Lung (tissue), 17 donors: ENCODE measurements at places on chromosomes 11 and 22. TPM values are rescaled to one million over a fixed set of nuclear protein-coding genes. Genes with fewer than 3 reads are reported as not detected.
A peak's percentile ranks its signal among the peaks of the same experiment; 100 is the strongest.

Gene ZP1
- total RNA-seq: not detected

- H3K27me3 ChIP-seq: no peaks in the 10 kb centered on the region
- DNase-seq: no peak
- H3K27ac ChIP-seq: no peak overlapping the region
- H3K4me1 ChIP-seq: no peaks in the 10 kb centered on the region
- no peak overlapping the region for H3K4me3 ChIP-seq
Measured at GRCh38 chr11:12459374-12459773, 82.0 kb downstream of the PARVA start.

Gene APOBEC3B
- 4.5 TPM for total RNA-seq

DNA sequence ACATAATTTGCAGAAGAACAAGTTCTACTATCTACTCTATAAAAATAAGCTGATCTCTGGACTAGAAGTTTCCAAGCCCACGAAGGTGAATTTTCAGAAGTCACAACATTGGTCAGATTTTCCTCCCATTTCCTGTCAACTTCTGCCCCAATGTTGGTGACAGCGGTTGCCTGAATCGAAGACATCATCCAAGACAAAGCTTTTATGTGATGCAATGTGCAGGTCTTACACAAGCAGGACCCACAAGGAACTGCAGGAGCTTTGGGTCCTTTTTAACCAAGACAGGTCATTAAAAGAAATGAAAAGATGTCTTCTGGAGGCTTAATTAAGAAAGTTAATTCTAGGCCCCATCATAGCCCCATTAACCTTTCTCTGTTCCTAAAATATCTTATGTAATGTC, 125.6 kb upstream of the BLID start:
- no peaks in the 10 kb centered on the region for H3K27me3 ChIP-seq
- DNase-seq: no peak
- no peaks in the 10 kb centered on the region for H3K36me3 ChIP-seq
- no peak overlapping the region for H3K4me3 ChIP-seq
- no peaks in the 10 kb centered on the region for H3K4me1 ChIP-seq

GRCh38 chr22:35514366-35514765, 26.3 kb upstream of the RASD2 start:
- no peaks in the 10 kb centered on the region for H3K36me3 ChIP-seq
- H3K4me3 ChIP-seq: no peak overlapping the region
- H3K27ac ChIP-seq: no peak overlapping the region
- no peaks in the 10 kb centered on the region for H3K27me3 ChIP-seq

DNA sequence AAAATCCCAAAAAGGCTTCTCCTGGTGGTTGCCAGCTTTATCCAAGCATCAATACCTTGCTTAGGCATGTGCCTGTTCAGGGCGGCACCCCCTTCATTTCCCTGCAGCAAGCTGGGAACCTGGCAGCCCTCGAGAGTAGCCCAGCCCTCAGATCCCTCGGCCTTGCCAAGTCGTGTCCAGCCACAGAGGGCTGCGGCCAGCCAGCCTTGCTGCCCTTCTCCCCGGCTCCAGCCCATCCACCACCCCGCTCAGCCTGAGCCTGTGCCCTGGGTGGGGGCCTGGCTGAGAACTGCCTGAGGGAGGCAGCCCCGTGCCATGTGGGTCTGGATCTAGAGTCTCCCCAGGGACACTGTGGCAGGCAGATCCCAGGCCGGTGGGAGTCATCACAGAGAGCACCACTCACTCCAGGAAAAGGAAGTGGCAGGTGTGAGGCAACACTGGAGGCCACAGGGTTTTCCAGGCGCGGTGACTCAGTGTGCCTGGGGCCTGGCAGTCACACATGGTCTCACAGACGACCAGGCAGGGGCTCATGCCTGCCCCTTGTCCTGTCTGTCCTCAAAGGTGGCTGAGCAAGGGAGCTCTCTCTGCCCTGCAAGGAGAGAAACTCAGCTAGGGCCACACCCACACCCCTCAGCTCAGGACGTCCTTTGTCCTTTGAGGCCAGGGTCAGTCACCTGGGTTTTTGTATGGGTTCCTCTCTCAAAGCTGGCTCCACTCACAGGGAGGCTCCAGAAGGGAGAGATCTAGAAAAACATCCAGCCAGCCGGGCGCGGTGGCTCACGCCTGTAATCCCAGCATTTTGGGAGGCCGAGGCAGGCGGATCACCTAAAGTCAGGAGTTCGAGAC, 12.2 kb upstream of the CDC42BPG start:
- peaks cover 14% of the 10 kb centered on the region for H3K4me1 ChIP-seq
- peak overlapping the region; percentile 90 for H3K27ac ChIP-seq
- DNase-seq: no peak

- H3K4me1 ChIP-seq: peaks cover 9% of the 10 kb centered on the region
- peaks cover 4% of the 10 kb centered on the region for H3K36me3 ChIP-seq
- DNase-seq: peak; percentile 79
- peak overlapping the region; percentile 92 for H3K27ac ChIP-seq
- H3K27me3 ChIP-seq: no peaks in the 10 kb centered on the region
Measured at GRCh38 chr11:12674936-12675696, 895 bp downstream of the TEAD1 start.

Gene GNG3
- 0.40 TPM for total RNA-seq

DNA sequence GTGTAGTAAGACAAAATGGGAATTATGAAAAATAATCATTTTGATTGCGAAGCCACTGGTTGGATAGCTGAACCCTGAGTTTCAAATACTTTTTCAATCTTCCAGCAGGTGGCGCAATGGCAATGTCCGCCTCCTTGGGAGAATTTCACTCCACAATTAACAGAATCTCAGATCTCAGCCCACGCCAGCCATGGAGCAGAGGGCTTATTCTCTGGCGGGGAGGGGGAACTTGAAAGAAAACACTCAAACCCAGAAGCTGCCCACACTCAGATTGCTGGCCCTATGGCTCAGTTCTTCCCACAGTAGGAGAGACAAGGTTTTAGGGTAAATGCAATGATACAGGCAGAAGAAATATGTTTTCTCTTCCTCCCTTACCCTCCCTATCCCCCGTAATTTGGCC, 38.7 kb upstream of the RCN1 start:
- no peaks in the 10 kb centered on the region for H3K4me1 ChIP-seq
- H3K27me3 ChIP-seq: no peaks in the 10 kb centered on the region
- H3K4me3 ChIP-seq: no peak overlapping the region
- H3K36me3 ChIP-seq: no peaks in the 10 kb centered on the region
- no peak overlapping the region for H3K27ac ChIP-seq
- DNase-seq: peak; percentile 56

Gene PRR33
- total RNA-seq: not detected

- H3K4me1 ChIP-seq: no peaks in the 10 kb centered on the region
- no peak overlapping the region for H3K27ac ChIP-seq
- H3K4me3 ChIP-seq: no peak overlapping the region
- DNase-seq: no peak
- no peaks in the 10 kb centered on the region for H3K36me3 ChIP-seq
- H3K27me3 ChIP-seq: peaks cover 4% of the 10 kb centered on the region
Measured at GRCh38 chr11:112471731-112472130, 211.1 kb upstream of the PLET1 start.

DNA sequence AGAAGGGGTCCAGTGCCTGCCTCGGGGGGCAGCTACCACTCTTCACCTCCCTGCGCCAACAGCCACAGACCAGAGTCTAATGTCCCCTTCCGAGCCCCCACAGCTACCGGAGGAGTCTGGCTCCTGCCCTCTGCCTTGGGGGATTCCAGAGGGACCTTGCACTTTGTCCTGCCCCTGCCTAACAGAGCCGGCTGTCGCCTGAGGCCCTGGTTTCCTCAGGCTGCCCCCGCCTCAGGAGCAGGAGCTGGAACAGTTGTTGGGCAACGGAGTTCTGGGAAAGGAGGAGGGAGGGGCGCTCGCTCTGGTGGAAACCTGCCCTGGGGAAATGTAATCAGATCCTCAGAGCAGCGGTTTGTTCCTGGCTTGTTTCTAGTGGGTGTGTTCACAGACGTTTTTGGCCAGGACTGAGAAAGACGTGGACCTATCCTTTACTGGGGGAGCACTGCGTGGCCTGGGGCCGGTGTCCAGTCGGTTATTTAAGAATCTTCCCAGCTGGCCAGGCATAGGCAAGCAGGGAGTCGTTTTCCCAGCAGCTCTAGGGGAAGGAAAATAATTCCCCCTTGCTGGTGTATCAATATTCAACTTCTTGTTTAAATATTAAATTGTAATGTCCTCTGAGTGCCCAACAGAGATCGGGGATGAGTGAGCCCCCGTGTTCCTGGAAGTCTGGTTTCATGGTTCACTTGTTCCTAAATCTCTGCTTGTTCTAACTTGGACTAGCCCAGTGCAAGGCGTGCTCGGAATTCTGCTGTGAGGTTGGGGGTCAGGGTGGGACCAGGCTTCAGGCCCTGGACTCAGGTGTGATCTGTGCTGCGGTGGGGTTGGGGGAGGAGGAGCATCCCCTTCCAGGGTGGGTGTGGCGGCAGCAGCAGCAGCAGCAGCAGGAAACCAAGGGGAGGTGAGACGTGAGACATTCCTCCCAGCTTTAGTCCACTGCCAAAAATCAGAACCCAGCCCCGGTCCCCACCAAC, 32.1 kb downstream of the A4GALT start:
- H3K4me3 ChIP-seq: no peak overlapping the region
- peak; percentile 93 for DNase-seq
- H3K36me3 ChIP-seq: peaks cover 9% of the 10 kb centered on the region
- no peaks in the 10 kb centered on the region for H3K27me3 ChIP-seq

DNA sequence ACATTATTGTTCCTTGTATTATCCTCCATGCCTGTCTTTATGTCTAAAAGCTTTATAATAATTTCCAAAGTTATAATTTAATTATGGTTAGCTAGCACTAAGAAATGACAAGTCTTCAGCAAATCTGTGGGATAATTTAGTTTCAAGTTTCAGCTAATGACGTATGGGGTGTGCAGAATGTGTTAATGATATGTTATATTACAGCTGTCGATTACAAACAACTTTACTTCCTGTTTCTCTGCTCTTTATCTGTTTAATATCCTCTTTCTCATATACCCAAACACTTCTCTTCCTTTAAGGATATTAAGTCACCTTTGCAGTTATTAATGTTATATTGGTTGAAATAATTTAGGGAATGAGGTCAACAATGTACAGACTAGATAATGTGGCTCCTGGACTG, 161.8 kb downstream of the CASP12 start:
- no peak for DNase-seq
- no peaks in the 10 kb centered on the region for H3K27me3 ChIP-seq
- H3K4me1 ChIP-seq: no peaks in the 10 kb centered on the region
- no peaks in the 10 kb centered on the region for H3K36me3 ChIP-seq
- no peak overlapping the region for H3K27ac ChIP-seq
- H3K4me3 ChIP-seq: no peak overlapping the region

DNA sequence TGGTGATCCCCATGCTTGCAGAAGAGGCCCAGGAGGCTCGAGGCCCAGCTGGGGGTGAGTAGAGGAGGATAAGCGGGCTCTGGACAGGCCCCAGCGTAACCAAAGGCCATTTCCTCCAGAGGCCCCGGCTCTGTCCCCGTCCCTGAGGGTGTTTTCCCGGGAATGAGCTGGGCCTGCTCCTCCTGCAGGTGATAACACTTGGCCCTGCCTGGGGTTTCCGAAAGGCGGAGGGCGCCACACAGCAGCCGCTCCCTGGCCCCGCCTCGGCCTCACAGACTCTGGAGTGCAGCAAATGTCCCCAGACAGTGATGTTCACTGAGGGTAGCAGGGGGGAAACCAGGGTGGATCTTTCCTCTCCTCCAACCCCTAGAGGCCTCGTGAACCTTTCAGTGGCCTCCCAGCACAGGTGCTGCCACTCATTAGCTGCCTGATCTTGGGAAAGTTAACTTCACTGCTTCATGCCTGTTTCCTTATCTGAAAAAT, 10.5 kb upstream of the MGAT3 start:
- H3K36me3 ChIP-seq: no peaks in the 10 kb centered on the region
- DNase-seq: no peak
- H3K27ac ChIP-seq: no peak overlapping the region
- H3K4me1 ChIP-seq: peaks cover 22% of the 10 kb centered on the region

DNA sequence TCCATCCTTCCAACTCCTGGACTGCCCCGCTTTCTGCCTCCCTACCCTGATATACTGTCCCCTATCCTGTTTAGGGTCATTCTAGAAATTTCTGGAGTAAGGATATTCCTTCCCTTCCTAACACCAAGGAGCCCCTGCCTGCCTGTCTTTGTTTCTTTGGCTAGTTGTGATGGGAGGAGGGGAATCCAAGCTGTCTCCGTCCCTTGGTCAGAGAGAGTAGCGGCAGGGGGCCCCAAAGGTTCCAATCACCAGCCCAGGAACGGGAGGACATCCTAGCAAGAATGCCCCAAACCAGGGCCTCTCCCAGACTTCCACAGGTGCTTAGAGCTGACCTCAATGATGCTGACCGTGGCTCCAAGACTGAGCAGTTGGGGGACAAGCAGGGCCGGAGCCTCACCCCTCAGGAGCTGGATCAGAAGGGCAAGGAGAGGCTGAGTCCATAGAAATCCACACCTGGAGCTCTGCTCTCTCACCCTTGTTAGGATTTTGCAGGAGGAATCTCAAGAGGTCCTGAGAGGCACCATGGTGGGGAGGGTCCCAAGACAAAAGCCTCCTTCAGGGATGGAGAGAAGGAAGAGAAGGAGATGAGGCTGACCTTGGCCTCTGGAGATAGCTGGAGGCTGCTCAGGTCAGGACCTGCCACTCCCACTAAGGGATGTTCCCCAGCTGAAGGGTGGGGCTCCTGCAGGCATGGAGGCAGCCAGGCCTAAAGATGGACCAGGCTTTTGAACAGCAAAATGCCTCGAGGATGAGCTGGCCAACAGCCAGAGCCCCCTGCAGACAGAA, 13.6 kb downstream of the SLC22A12 start:
- DNase-seq: no peak
- H3K4me1 ChIP-seq: peaks cover 6% of the 10 kb centered on the region
- no peaks in the 10 kb centered on the region for H3K36me3 ChIP-seq
- H3K27me3 ChIP-seq: no peaks in the 10 kb centered on the region

- peak; percentile 13 for DNase-seq
- H3K4me1 ChIP-seq: no peaks in the 10 kb centered on the region
- no peaks in the 10 kb centered on the region for H3K27me3 ChIP-seq
- no peaks in the 10 kb centered on the region for H3K36me3 ChIP-seq
- H3K27ac ChIP-seq: no peak overlapping the region
Measured at GRCh38 chr11:21179770-21180169, 510.4 kb downstream of the NELL1 start.

DNA sequence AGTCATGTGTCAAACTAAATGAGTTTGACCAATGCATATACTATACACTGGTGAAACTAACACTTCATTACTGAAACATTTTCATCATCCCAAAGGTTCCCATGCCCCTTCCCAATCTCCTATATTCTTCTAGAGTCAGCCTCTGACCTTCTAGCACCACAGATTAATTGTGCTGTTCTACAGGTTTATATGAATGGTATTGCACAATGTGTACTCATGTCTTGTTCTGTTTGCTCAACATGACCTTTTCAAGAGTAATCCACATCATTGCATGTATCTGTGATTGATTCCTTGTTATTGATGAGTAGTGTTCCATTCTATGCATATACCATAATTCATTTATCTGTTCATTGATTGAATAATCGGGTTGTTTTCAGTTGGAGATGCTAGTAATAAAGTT, 7.5 kb upstream of the OR8G1 start:
- H3K27ac ChIP-seq: no peak overlapping the region
- no peak overlapping the region for H3K4me3 ChIP-seq
- no peaks in the 10 kb centered on the region for H3K27me3 ChIP-seq
